Activated CD4-positive, alpha-beta T cell treated with anti-CD3 and anti-CD28 coated beads, Interleukin-2, amount 50 U/mL, for 16 hours (primary cell): ENCODE measurements at places on chromosomes 7 and 10.
A peak's percentile ranks its signal among the peaks of the same experiment; 100 is the strongest.

DNA sequence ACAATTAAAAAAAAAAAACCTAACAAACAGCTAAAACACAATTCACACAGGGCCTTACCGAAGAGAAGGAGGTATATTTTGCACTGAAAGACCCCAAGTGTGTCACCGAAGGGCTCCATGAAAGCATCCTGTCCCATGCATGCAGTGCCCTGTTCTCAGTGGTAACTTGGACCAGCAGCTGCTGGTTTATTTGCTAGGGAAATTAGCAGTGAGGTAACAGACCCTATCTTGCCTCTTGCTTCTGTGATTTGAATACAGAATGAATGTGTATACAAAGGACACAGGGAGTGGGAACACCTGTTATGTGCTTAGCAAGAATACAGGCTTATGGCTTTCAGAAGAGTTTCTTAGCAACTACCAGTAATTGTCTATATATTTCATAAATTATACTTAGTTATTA lies at the start of gene HEPACAM2:
Gene HEPACAM2, minus strand, starts transcription at position 160 of the 400 bp plus-strand sequence.
- DNase-seq = no peak

- DNase-seq = no peak
These were observed 979.3 kb upstream of the CELF2 start for GRCh38 chr10:10038348-10038747.

GRCh38 chr10:3033925-3034324 lies 33.4 kb upstream of the PFKP start:
- DNase-seq = no peak

- no peak for DNase-seq
These were observed 16.2 kb downstream of the OLAH start for GRCh38 chr10:15059914-15060313.

DNA sequence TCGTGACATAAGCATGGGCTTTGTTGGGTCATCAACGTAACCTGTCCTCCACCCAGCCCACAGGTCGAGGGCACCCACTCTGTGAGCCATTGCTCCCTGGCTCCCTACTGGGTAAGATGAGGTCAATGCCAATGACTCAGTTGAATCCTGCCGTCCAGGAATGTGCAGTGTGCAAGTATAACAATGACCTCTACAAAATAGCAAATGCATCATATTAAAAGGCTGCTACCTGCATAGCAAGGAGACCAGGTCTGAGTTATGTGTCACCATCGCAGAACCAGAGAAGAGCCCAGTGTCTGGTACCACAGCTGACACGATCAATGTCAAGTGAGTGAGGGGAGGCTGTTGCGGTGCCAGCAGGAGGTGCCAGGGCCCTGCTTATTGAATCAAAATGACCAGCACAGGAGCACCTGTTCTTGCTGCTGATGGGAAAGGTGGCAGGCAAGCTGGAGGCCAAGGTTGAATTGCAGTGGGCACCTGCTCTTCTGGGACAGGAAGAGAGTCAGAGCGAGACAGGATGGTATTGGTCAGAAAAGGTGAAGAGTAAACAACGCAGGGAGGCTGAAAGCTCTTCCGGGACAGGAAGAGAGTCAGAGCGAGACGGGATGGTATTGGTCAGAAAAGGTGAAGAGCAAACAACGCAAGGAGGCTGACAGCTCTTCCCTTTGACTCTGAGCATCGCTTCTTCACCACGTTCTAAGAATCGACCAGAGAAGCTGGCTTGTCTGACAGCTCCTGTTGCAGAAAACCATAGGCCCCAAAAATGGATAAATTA lies 108.7 kb upstream of the ADAM12 start:
- no peak for DNase-seq

DNA sequence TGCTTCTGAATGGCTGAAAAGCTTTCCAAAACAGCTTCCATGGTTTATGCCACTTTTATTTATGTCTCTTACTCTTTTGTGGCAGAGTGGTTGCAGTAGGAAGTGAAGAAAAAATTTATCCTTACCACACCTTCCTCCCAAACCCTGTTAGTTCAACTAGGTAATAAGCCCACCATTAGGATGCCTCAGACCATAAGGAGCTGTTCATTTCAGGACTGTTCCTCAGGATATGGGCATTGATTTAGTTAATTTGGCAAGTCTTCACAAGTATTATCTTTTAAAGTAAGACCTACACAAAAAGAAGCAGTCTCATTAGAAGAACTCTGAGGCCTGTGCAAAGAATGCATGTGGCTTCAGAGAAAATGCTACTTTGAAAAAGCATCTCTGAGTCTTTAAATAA lies 82.9 kb upstream of the PDLIM1 start:
- no peak for DNase-seq

- no peak for DNase-seq
These were observed 108.8 kb downstream of the SMURF1 start for GRCh38 chr7:99034932-99035722.

DNA sequence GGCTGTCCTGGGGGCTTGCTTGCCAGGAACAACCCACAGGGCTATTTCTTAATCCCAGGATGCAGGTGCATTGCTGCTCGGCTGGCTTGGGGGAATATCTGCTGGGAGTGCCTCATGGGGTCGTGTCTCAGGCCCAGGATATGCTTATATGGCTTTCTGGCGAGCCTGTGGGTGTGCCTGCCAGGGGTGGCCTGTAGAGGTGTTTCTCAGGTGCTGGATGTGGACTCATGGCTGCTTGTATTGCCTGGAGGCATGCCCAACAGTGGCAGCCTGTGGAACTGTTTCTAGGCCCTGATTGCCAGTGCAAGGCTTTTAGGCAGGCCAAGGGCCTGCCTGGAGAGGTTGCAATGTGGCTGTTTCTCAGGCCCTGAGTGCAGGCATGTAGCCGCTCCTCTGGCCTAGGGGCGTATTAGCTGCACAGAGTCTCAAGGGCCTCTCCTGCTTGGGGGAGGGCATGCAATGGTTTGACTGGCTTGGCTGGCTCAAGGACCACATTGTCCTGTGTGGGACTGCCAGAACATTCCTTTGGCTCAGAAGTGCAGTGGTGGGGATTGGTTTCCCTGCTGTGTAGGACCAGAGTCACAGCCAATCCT lies 202.1 kb downstream of the ATRNL1 start:
- DNase-seq = no peak

GRCh38 chr10:80122746-80123145 lies 9.8 kb upstream of the PLAC9 start:
- DNase-seq = no peak

DNA sequence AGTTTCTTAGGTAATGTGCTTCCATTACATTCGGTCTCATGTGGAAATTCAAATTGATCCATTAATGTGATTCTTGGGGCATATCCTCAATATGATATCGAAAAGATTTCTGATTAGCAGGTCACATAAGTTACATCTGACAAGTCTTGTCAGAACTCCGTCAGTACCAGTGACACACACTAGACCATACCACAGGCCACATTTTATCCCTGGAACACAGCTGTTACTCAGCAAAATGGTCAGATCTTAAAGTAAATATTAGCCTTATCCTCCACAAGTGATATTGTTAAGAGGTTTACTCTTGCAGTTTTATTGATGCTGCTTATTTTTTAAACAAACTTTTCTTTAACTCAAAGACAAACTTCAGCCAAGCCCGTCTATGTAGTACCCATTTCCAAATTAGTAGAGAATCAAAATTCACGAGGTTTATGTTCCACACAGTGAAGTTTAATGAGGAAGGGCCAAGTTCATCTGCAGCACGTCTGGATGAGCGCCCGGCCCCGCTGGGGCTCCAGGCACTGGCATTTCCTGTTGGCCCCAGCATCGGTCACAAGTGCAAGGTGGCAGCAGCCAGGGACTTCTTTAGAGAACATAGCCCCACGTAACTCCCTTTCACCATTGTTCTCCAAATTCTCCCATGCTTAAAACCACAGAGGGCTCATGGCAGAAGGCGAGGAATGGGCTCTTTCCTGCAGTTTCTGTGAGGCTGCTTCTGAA lies 132.2 kb downstream of the VIPR2 start:
- DNase-seq = no peak

DNA sequence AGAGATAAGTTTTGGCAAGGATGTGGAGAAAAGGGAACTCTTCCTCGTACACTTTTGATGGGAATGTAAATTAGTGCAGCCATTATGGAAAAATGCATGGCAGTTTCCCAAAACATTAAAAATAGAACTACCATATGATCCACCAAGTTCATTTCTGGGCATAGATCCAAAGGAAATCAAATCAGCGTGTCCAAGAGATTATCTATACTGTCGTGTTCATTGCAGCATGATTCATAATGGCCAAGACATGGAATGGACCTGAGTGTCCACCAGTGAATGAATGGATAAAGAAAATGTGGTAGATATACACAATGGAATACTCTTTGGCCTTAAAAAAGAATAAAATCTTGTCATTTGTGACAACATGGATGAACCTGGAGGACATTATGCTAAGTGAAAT lies 70.3 kb upstream of the RSU1 start:
- DNase-seq = no peak

GRCh38 chr10:129881641-129882040 lies 82.4 kb downstream of the EBF3 start:
- no peak for DNase-seq

- peak; percentile 19 for DNase-seq
These were observed 21.8 kb downstream of the FGFBP3 start for GRCh38 chr10:91887272-91888076.

- DNase-seq = no peak
These were observed 76.9 kb upstream of the KCNIP2 start for GRCh38 chr10:101920546-101920945.

- DNase-seq = no peak
These were observed 64.0 kb downstream of the CCDC3 start for GRCh38 chr10:12937527-12937926.

DNA sequence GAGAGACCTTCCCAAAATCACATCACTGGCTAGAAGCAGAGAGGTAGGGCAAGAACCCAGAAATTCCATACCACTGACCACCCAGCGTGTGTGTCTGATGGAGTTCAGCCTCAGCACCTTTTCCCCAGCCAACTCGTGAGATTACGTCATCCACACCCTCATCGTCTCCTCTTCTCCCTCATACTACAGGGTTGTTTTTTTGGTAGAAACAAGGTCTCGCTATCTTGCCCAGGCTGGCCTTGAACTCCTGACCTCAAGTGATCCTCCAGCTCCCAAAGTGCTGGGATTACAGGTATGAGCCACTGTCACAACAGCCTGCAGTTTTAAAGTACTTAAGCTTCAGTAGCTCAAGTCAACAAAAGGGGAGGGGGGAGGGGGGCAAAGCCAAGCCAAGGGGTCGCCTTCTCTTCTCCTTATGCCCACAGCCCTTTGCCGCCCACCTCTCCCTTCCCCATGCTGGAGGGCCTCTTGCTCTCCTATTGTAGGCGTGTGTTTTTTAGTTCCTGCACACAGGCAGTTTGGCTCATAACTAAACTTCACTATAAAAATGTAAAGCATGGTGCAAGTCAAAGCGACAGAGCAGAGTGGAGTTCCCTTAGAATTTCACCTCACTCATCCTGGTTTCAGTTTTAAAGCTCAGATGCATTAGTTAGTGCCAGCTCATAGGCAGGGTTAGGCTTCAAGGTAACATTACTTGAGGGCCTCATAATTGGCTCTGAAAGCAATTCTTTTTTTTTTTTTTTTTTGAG lies 5.2 kb upstream of the PRDX3 start:
- peak; percentile 64 for DNase-seq

DNA sequence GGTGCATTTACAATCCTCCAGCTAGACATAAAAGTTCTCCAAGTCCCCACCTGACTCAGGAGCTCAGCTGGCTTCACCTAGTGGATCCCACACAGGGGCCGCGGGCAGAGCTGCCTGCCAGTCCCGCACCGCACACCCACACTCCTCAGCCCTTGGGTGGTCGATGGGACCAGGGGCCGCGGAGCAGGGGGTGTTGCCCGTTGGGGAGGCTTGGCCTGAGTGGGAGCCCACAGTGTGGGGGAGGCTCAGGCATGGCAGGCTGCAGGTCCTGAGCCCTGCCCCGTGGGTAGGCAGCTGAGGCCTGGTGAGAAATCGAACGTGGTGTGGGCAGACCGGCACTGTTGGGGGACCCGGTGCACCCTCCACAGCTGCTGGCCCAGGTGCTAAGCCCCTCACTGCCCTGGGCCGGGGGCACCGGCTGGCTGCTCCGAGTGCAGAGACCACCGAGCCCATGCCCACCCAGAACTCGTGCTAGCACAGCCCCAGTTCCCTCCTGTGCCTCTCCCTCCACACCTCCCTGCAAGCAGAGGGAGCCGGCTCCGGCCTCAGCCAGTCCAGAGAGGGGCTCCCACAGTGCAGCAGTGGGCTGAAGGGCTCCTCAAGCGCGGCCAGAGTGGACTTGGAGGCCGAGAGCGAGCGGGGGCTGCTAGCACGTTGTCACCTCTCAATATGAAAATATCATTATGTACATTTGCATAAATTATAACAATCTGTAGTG lies 16.6 kb downstream of the POLR1F start:
- no peak for DNase-seq

DNA sequence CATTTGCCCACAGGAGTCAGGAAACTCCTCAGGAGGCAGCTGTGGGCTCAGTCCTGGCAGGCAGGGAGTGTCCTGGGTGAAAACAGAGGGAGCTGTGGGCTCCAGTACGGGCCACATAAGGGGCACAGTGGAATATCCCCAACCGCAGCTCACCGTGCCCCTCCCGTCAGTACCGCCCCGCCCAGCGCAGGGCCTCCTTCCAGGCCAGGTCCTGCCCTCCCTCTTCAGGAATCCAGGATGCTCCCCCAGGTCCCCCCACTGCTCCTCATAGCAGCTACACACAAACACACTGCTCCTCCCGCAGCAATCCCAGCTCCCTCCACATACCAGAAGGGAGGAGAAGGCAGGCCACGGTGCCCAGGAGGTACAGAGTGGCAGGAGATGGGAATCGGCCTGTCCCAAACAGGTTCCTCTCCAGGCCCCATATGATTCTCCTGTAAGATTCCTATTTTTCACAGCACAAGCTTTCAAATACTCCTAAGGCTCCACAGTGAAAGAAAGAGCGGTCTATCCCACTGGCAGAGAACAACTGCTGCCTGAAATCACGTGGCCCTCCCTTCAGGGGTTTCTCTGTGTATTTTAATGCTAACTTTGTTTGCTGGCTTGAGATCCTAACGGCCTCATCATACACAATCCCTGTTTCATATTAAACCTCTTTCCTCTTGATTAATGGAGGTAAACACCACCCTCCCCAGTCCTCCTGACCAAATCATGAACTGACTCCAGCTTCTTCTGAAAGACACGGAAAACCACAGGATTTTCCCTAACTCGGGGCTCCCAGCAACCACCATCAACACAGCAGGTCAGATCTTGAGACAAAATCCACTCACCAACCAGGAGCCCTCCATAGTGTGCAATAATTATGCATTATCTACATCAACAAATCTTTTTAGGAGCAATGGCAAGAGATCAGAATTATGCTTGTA lies 178.7 kb downstream of the TNS3 start:
- DNase-seq = no peak

GRCh38 chr10:59362144-59362958 lies at the start of gene FAM13C:
Gene FAM13C (minus strand): TSS chr10:59362549. CDS start chr10:59362460, 89 bp downstream.
- DNase-seq = peak; percentile 25

DNA sequence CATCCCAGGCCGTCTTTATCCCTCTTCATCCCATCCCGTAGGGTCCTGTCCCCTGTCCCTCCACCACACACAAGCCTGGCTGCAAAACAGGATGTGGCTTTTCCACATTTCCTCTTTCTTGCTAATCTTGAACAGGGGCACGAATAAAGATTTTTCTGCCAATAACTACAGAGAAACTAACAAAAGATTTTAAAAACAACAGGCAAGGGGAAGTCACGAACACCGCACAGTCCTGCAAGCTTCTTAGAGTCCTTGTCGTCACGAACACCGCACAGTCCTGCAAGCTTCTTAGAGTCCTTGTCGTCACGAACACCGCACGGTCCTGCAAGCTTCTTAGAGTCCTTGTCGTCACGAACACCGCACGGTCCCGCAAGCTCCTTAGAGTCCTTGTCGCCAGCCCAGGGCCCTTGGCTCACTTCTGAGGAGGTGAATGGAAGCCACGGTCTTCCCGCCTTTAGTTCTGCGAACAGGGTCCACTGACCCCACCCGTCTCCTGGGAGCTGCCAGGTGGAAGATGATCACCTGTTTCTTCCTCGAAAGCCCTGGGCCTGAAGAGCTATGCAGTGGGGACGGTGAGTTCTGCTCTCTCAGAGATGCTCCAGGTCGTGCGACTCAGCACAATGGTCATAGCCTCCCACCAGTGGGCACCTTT lies 10.3 kb upstream of the INSIG1 start:
- DNase-seq = no peak
